T follicular helper cell (primary cell): ENCODE measurements at places on chromosomes 6 and 20.

DNA sequence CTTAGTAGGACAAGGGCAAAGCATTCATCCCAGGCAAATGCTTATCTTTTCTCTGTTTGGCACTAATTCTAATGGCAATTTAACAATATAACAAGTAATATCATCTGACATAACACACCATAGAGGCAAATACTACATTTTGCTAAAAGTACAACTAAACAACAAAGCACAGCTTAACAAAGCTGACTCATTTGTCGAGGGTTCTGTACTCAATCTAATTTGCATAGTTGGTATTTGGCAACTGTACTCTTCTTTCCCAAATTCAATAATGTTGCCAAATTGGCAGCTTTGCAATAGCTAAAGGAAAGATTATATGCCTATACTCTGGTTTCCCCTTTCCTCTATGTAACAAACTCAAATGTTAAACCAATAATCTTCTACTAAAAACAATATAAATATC is 461.0 kb downstream of the PKHD1 start:
- no peak for DNase-seq

DNA sequence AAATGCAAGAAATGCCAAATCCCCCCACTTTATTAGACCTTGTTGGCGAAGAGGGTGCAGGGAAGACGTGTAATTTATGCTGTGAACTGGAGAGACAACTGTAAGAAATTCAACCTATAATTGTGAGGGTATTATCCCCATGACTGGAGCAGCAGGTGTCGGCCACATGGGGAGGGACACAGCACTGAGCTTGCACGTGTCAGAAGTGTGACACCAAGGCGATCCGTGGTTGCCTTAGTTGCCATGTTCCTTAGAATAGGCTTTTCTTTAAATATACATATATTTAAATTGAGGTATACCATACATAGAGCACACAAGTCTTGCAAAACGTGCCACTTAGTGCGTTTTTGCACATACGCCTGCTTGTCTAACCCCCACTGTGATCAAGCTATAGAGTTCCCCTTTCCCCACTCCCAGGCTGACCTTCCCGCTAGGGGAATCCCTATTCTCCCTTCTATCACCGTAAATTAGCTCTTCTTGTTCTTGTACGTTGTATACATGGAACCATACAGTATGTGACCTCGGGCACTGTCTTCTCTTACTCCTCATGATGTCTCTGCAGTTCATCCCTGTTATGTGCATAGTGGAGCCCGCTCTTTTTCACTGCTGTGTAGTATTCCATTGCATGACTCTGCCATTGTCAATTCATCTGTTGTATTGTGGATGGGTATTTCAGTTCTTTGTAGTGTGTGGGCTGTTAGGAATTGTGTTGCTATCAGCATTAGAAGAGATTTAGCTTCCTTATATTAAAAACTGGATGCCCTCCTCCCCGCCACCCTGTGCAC is 81.6 kb upstream of the PMEPA1 start:
- DNase-seq, result no peak

GRCh38 chr6:96980142-96980541 is 55.6 kb downstream of the KLHL32 start:
- no peak for DNase-seq

GRCh38 chr6:167407239-167408064 is 82.6 kb downstream of the TTLL2 start:
- no peak for DNase-seq

DNA sequence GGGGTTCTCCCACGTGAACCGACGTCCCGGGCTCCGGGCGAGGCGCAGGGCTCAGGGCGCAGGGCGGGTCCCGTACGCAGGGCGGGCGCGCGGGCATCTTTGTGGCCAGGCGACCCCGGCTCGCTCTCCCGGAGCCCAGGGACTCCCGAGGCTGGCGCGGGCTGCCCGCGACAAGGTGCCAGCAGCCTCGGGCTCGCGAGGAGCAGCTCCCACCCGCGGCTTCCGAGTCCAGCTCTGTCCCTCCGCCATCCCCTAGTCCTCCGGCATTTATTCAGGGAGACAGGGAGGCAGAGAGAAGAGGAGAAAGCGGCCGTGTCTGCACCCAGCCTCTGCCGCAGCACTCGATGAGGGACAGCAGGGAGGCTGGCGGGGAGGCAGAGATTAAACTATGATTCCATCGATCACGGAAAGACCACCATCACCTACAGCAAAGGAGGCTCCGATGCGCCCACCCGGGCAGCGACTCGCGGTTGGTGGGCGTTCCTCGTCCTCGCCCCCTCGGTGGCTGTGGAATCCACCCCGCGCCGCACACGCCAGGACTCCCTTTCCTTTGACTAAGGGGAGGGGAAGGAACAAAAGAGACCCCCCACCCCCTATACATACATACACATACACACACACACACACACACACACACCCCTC is 1.1 kb downstream of the RGS17 start:
- DNase-seq, result no peak

GRCh38 chr6:89680150-89680549 is 41.6 kb upstream of the LYRM2 start:
- no peak for DNase-seq

DNA sequence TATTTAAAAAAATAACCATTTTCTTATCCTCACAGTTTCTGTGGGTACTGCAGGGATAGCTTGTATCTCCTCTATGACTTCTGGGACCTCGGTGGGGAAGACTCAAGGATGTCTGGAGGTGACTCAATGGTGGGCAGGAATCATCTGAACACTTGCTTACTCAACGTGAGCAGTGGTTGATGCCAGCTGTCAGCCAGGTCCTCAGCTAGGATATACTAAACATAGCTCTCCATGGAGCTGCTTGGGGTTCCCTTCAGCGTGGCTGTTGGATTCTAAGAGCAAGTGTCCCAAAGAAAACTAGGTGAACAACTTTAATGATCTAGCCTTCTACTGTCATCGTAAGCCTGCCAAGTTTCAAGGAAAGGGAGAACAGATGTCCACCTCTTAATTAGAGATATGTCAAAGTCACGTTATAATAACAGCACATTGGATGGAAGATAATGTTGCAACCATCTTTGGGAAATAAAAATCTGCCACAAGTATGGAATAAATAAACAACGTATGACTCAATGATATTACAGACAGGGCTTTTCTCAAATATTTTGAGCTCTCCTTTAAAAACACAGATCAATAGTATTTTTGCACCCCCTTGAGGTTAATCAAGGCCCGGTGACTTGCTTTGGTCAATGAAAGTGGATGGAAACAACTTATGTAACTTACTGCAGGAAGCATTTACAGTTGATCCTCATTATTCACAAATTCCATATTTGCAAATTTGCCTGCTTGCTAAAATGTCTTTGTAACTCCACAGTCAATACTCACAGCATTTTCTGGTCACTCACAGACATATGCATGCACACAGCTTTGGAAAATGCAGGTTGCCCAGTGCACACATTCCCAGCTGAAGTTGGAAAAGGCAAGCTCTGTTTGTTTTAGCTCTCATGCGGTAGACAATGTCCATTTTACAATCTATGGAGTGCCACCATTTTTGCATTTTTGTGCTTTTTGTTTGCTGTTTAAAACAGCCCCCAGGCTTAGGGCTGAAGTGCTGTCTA is 6.6 kb upstream of the HEBP2 start:
- no peak for DNase-seq

DNA sequence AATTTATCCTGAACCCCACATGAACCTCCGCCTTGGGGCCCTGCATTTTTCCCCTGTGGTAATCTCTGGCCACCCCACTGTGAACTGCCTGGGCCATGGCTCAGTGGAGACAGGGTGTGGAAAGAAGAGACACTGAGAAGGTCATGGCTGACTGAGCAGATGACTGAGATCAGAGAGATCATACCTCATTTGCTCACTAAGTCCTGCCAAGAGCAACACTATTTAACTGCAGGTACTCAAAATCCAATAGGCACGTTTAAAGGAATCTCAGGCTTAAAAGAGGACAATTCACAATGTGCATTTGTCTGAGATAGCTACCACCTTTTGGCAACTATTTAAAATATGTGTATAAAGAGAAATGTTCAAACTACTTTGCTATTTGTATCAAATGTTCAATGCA is 305.0 kb downstream of the GMDS start:
- DNase-seq, result no peak

DNA sequence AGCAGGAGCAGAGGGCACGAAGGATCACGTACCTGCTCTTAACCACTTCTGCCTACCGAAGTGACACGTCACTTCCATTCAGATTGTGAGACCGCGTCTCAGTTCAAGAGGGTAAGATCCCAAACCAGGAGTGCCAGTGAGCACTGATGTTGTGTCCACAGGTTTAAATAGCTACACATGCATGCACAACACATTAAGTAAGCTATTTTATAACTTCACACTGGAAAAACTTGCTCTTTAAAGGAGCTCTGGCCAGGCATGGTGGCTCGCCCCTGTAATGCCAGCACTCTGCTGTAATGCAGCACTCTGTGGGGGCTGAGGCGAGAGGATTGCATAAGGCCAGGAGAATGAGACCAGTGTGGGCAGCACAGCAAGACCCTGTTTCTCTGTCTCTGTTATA is 21.1 kb downstream of the ABHD12 start:
- DNase-seq, result no peak

DNA sequence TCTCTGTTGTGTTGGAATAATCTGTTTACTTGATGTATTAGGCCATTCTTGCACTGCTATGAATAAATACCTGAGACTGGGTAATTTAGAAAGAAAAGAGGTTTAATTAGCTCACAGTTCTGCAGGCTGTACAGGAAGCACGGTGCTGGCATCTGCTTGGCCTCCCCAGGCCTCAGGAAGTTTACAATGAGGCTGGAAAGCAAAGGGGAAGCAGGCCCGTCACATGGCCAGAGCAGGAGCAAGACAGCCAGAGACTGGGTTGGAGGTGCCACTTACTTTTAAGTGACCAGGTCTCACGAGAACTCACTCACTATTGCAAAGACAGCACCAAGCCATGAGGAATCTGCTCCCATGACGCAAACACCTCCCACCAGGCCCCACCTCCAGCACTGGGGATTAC is 50.6 kb upstream of the FUCA2 start:
- DNase-seq, result no peak

- DNase-seq, result no peak
Observed at GRCh38 chr20:20549704-20550103, 162.7 kb downstream of the RALGAPA2 start.

DNA sequence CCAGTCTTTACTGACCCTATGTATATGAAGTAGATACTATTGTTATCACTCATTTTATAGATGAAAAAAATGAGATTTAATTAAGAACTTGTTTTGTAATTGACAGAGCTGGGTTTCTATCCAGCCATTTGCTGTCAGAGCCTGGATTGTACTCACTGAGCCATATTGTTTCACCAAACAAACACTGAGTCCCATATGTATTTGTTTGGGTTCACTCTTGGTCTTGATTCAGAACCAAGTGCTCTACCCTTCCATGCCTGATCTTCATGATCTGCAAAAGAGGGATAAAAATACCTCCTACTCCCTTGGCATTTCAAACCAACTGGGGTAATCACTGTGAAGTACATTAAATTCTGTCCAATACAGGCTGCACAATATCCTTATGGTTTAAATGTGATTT is 52.4 kb downstream of the OPN5 start:
- DNase-seq, result no peak

GRCh38 chr6:107488875-107489635 is 862 bp upstream of the SOBP start:
- DNase-seq, result no peak

- DNase-seq, result no peak
Observed at GRCh38 chr6:46323312-46323965, 152.7 kb upstream of the ENPP5 start.

GRCh38 chr20:14431568-14431967 is 94.2 kb upstream of the FLRT3 start:
- no peak for DNase-seq

- DNase-seq, result no peak
Observed at GRCh38 chr6:22447249-22448196, 121.8 kb upstream of the HDGFL1 start.

- no peak for DNase-seq
Observed at GRCh38 chr20:44470327-44470726, 5.3 kb upstream of the TTPAL start.

GRCh38 chr6:259901-260508 is 32.3 kb upstream of the DUSP22 start:
- no peak for DNase-seq

GRCh38 chr6:101668496-101669030 is 275.1 kb downstream of the GRIK2 start:
- DNase-seq, result no peak

DNA sequence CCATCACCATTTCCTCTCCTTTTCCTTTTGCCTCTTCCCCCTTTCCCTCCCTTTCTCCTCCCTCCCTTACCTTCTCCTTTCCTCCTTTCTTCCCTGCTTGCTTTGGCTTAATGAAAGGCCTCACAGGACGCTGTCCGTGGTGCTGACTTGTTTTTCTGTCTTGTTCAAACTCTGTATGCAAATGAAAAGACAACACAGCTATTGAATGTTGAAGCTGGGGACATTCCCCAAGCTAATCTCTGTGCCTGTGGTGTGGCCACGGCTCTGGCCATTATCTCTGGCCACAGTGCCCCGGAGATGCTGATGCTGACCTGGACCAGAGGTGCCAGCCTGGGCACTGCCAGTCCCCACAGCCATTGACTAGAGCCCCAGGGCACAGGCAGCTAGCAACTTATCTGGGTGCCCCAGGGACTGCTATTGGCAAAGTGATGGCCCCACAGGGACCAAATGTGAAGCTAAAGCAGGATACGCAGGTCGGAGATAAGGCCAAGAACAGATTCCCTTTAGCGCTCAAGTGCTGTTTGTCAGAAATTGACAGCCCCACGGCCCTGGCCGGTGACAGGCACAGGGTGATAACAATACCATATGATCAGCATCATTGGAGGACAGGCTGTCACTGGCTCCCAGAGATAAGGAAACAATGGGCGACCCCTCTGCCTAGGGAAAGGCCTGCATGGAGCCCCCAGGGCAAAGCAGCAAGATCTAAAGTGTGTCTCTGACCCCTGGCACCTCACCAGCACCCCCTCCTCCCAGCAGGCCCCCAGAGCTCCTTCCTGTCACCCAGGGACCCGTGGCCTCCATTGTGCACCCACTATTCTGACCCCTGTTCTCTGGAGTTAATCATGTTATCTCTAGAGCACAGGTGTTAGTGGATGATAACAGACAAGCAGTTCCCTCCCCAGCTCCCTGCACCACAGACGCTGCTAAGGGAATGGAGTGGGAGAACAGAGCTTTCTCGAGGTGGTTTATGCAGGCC is 31.6 kb upstream of the SLC32A1 start:
- peak; percentile 27 for DNase-seq

DNA sequence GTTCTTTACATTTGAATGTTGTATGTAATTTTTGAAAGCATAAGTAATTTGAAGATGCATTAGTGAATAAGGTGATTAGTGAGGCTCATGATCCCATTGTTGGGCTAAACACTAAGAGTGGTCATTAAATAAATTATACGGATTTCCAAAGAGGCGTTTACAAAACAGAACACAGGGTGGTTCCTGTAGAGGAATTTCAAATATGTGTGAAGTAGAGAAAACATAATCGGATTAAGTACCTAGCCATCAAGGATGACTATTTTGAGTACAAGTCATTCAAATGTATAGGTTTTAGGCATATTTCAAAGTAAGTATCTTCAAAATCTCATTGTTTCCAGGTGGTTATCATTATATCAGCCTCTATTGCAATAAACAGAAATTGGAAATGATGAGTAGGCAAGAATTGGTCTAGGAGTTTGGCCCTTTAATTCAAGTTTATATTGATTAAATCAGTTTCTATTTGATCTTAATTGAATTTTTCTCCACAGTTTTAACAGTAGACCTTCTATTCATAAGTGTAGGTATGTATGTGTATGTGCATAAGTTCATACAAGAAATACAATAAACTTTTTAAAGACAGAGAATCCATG is 94.8 kb downstream of the MYLK4 start:
- DNase-seq, result no peak

- no peak for DNase-seq
Observed at GRCh38 chr20:57842720-57843119, 132.9 kb upstream of the PMEPA1 start.

GRCh38 chr6:56288347-56288746 is 41.0 kb upstream of the COL21A1 start:
- DNase-seq, result no peak

- no peak for DNase-seq
Observed at GRCh38 chr6:3124667-3125066, 6.2 kb downstream of the BPHL start.
